CD4-positive, alpha-beta T cell treated with Interferon alpha-2 for 1 hour (primary cell): ENCODE measurements at places on chromosomes 7 and 10.

GRCh38 chr10:119677904-119678755, 26.9 kb downstream of the BAG3 start:
- no peak for DNase-seq

DNA sequence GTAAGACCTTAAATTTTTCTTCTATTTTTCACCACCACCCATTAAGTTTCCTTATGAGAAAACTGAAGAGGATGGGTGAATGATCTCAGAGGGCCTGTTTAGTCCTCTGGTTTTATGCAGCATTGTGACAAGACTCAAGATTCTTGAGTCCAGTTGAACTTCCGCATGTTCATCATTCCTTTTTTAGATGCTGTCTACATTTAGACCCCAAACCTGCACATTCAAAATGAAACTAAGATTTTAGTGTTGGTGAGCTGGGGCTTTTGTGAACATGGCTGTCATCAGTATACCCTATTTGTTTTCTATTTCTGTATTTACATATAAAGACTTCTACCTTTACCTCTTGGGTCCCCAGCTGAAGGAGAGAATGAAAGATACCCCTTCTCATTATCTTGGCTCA, 31.1 kb downstream of the NET1 start:
- no peak for DNase-seq

- DNase-seq: no peak
These were observed 81.9 kb upstream of the TNS3 start for GRCh38 chr7:47663851-47664250.

DNA sequence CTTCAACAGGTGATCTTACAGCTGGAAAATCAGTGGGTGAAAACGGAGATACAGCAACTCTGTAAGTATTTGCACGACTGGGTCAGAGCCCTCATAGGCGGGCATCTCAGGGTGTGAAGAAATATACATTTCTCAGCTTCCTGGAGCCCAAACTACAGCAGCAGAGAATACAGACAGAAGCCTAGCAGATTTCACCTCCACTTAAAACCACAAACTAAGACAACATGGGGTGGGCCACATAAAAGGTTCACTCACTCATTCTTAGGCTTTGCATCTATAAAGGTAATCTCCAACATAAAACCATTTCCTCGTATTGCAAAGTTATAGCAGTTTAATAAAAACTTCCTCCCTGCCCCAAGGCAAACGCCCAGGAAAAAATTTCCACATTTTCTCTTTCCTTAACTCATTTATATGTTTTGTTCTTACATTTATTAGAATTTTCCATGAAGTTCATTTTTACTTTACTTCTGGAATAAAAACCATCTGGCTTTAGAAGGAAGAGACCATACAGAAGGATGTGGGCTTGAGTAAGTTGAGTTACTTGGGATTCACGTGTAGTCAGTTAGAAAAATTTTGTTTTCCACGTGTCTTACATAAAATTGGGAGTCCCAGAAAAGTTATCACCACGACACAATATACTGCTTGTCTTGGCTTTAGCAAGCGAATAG, 327.1 kb downstream of the FRMD4A start:
- DNase-seq: no peak

GRCh38 chr7:75658802-75659201, 79.9 kb downstream of the HIP1 start:
- no peak for DNase-seq
